ENCODE measurements at places on chromosomes 2 and 18.

- DNase-seq, result peak; percentile 25
Observed at GRCh38 chr2:173553593-173553992, 198.9 kb downstream of the CDCA7 start.

DNA sequence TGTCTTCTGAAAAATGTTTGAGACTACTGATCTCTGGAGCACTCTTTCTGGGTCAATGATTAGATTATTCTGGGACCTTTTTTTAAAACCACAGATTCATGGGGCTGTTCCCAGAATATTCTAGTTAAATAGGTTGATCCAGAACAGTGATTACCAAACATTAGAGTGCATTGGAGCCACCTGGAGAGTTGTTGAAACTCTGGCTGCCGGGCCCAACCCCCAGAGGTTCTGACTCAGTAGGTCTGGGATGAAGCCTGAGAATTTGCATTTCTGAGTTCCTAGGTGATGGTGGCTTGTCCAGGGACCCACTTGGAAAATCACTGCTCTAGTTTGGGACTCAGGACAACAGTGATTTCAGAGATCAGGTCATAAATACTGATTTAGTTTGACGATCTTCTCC is 197.3 kb downstream of the PTPRM start:
- no peak for DNase-seq

- DNase-seq, result no peak
Observed at GRCh38 chr2:86049529-86049928, 56.2 kb downstream of the POLR1A start.

- no peak for DNase-seq
Observed at GRCh38 chr2:146852661-146853060, 992.2 kb upstream of the ACVR2A start.

DNA sequence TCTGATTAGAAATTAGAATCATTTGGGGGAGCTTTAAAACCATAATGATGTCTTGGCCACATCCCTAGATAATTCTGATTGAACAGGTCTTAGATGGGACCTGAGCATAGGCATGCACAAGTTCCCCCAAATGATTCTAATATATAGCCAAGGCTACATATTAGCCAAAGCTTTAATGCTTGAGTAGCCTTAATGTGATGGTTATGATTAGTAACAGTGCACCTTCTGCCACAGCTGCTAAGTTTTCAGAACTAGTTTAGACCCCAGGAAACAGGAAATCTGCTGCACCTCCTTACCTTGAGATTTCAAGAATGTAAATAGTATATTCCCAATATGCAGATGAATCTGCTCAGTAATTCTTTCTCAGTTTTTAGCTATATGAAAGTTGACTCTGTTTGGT is 119.8 kb downstream of the PTPN4 start:
- DNase-seq, result no peak

DNA sequence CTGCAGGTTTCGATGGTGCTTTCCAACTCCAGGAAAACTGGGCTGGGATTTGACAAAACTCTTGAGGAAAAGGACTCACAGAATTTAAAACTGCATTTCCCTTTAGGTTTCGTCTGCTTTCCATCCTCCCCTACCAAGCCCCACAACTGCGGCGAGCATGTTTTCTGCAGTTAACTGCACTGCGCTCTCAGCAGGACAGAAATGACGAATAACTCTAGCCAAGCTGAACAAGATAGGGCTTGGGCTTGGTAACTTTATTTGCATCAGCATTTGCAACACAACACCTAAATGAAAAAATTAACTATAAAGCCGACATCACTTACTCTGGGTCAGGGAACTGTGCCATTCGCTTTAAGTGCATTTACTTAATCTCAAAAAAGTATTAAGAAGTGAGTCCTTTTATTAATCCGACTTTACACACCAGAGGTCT is 669 bp upstream of the PIKFYVE start:
- DNase-seq, result no peak

DNA sequence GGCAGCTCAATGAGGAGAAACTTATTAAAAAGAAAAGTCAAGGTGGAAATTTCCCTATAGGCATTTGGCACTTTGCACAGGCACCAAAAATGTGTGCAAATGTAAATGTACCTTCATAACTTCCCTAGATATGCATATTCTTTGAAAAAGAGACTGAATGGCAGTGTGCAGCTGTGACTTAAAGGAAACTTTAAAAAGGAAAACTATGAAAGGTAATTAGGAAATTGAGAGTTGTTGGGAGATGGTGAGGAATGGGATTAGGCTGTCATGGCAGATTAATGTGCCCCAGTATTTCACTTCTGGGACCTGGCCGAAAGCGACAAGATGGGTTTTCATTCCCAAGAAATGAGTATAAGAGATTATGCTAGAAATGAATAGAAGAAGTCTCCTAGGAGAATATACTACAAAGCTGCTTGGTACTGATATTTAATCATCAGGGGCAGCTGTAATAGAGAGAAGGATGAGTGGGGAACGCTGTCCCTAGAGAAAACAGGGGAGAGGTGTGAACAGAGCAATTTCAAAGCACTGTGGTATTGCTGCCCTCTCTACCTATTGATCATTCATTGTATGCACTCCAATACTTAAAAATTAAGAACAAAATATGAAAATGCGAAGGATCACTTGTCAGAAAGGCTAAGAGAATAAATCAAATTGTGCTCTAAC is 313.1 kb downstream of the AGPS start:
- no peak for DNase-seq

DNA sequence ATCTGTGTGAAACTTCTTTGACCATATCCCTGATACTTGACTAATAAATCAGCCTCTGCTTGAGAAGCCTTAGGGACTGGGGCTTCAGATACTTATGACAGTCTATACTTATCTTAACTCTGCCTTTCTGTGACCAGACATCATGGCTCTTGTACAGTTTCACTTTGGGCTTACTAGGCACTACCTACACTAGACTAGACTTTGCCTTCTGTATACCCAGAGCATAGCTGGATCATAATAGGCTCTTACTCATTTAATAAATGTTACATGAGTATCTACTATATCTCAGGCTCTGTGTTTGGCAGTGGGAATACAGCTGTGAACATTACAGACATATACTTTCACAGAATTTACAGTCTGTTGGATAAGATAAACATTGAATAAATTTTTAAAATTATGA is 9.0 kb downstream of the UGP2 start:
- no peak for DNase-seq

DNA sequence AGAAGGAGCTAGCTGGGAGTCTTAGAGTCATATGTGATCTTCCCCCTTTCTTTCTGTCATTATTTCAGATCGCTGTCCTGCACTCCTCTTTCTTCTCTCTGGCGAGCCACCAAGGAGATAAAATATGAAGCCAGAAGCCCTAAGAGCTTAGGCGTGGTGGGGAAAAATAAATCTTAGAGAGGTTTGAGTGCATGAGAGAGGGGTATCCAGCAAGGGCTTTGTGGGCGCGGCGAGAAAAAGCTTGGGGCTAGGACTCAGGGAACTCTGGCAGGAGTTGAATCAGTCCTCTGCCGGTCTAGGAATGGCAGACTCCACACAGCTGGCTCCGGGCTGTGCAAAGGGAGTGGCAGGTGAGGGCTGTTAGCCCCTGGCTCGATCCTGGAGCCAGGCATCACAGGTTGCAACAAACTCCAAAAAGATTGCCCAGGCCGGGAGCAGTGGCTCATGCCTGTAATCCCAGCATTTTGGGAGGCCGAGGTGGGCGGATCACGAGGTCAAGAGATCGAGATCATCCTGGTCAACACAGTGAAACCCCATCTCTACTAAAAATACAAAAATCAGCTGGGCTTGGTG is 20.1 kb upstream of the IGFBP5 start:
- no peak for DNase-seq

DNA sequence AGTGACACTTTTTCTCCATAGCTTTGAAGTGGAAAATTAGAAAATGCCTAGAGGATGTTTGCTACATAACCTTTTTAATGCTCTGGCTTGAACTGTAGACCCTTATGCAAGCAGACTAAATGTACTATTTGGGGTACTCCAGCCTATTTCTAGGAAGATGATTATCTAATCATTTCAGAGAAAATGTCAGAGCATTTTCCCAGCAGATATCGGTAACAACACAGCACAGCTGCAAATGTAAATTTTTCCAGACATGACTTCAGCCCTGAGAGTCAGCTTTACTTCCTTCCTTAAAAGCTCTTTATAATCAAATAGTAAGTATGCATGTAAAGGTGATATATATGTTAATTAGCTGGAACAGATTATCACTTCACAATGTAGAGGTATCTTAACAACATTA is 1647.1 kb downstream of the SUCLG1 start:
- no peak for DNase-seq

DNA sequence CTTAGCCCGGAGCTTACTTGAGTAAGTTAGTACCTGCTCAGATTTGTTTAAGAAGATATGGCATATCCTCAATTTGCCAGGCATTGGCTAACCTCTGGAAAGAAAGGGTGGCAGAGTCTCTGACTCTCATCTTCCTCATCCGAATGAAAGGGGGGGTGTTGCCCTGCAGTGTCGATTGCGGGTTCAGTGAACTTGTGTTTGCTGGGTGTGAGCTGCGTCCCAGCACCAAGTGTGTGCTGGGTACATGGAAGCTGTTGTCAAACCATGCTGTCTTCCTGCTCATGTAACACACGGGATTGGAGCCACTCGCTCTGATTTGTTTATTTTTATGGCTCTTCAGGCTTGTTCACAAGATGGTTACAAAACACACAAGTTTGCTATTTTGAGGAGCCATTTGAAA is 171.4 kb upstream of the PXDN start:
- DNase-seq, result no peak

GRCh38 chr2:168781191-168781817 is 21.1 kb upstream of the NOSTRIN start:
- DNase-seq, result no peak

GRCh38 chr2:159585622-159586021 is 30.7 kb downstream of the BAZ2B start:
- no peak for DNase-seq

GRCh38 chr2:219631406-219631891 is 4.0 kb downstream of the SLC4A3 start:
- DNase-seq, result no peak

DNA sequence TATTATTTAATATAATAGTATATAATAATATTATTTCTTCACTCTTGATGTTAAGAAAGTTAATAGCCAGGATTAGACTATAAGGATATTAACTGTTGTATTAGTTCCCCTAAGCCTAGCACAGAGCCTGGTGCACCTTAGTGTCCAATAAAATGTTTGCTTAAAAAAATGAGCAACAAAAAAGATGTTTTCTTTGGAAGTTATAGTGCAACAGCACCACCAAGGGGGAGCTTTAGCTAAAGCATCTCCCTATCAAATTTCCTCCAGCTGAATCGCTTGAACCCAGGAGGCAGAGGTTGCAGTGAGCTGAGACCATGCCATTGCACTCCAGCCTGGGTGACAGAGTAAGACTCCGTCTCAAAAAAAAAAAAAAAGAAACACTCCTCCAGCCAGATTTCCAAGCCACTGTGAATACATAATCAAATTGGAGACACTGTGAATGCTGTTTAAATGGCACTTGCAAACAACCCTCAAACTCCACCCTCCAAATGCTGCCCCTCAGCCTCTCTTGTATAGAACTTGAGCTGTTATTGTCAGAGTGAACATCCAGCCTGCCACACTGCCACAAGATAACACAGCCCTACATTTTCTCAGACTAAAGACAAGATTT is 221.9 kb downstream of the DYM start:
- DNase-seq, result no peak

Data from GM04504 (cell line).